Gastrocnemius medialis (tissue), 4 donors: ENCODE measurements at places on chromosomes 11 and 22. TPM values are rescaled to one million over a fixed set of nuclear protein-coding genes. Genes with fewer than 3 reads are reported as not detected.

- H3K27ac ChIP-seq, result no peak overlapping the region
- H3K4me3 ChIP-seq, result no peak overlapping the region
- no peak for DNase-seq
- H3K4me1 ChIP-seq, result no peaks in the 10 kb centered on the region
Measured at GRCh38 chr11:24572376-24572775, 75.5 kb downstream of the LUZP2 start.

DNA sequence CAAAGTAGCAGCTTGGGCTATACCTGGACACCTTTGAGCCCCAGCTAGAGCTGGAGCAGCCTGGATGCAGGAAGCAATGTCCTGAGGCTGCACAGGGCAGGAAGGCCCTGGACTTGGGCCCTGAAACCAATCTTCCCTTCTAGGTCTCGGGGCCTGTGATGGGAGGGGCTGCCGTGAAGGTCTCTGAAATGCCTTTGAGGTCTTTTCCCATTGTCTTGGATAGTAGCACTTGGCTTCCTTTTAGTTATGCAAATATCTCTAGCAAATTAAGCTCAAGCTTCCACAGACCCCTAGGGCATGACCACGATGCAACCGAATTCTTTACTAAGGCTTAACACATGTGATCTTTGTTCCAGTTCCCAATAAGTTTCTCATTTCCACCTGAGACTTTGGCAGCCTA is 40.0 kb downstream of the LINC01488 start:
- no peaks in the 10 kb centered on the region for H3K4me1 ChIP-seq
- no peak for DNase-seq

GRCh38 chr11:47979378-47980087 is 826 bp upstream of the PTPRJ start:
- peak overlapping the region; percentile 69 for H3K27ac ChIP-seq
- no peaks in the 10 kb centered on the region for H3K36me3 ChIP-seq
- peak overlapping the region; percentile 70 for H3K4me3 ChIP-seq
- DNase-seq, result peak; percentile 51
- peaks cover 3% of the 10 kb centered on the region for H3K27me3 ChIP-seq

DNA sequence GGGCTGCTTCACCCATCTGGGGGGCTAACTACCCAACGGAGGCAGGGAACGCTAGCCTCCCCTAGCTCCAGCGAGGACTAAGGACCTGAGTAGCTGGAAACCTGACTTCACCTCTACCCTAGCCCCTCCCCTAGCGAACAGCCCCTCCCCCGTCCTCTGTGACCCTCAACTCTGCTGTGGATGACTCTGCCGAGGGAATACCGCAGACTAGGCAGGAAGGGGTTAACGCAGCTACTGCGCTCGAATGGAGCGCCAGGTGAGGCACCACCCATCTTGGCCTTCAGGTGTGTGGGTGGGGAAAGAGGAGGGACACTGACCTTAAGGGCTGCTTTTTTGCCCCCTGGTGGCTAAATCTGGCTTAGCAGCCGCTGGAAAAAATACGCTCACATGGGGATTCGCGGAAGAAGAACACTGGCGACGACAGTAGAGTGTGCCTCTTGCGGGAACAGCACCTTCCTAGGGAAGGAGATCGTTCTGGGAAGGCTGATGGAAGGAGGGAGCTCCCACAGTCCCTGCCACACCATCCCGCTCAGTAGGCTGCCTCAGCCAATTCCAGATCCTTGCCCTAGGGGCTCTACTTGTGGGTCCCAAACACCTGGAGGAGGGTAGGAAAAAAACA is 4.5 kb upstream of the BCL9L start:
- peak overlapping the region; percentile 99 for H3K27ac ChIP-seq
- H3K4me1 ChIP-seq, result peaks cover 52% of the 10 kb centered on the region
- peak; percentile 70 for DNase-seq
- no peaks in the 10 kb centered on the region for H3K27me3 ChIP-seq

DNA sequence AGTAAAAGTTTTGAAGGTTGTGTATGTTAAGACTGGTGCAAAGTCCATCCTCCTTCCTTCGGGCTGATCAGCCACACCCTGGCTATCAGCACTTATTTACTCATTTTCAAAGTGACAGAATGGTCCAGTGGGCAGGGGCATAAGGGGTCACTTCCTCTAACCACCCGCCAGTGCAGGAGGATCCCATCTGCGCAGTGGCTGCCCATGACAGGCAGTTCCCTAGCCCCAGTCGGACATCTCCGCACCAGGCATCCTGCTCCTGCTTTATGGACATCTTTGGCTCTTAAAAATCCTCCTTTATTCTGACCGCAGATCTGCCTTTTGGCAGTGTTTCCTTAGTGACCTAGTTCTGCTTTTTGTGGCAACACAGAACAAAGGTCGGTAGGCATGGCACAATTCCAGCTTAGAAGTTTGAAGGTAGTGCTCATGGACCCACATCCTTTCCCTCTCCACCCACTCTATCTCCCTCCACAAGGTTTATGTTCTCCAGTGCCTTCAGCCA is 55.9 kb downstream of the BMAL1 start:
- H3K27me3 ChIP-seq, result no peaks in the 10 kb centered on the region
- no peaks in the 10 kb centered on the region for H3K36me3 ChIP-seq
- H3K4me1 ChIP-seq, result peaks cover 99% of the 10 kb centered on the region
- no peak overlapping the region for H3K4me3 ChIP-seq
- H3K27ac ChIP-seq, result peak overlapping the region; percentile 54
- no peak for DNase-seq

GGT5 gene
- total RNA-seq, result 8.8 TPM

GLYATL2 gene
- not detected for total RNA-seq

VPS37C gene
- 23.1 TPM for total RNA-seq

GRCh38 chr11:36123336-36124101 is 165.7 kb downstream of the COMMD9 start:
- peaks cover 5% of the 10 kb centered on the region for H3K4me1 ChIP-seq
- H3K36me3 ChIP-seq, result no peaks in the 10 kb centered on the region
- H3K4me3 ChIP-seq, result no peak overlapping the region
- no peak for DNase-seq

- no peaks in the 10 kb centered on the region for H3K36me3 ChIP-seq
- no peak for DNase-seq
- no peaks in the 10 kb centered on the region for H3K27me3 ChIP-seq
- no peak overlapping the region for H3K4me3 ChIP-seq
- no peak overlapping the region for H3K27ac ChIP-seq
Measured at GRCh38 chr11:12280838-12281565, 96.4 kb upstream of the PARVA start.

MOGAT2 gene
- total RNA-seq, result 0.49 TPM

TRIM48 gene
- total RNA-seq, result not detected

CSNK2A3 gene
- total RNA-seq, result 1.6 TPM

OR10D3 gene
- not detected for total RNA-seq

GRCh38 chr22:44186121-44186510 is 5.4 kb downstream of the PARVG start:
- no peak overlapping the region for H3K27ac ChIP-seq
- no peak for DNase-seq
- H3K36me3 ChIP-seq, result no peaks in the 10 kb centered on the region
- no peaks in the 10 kb centered on the region for H3K4me1 ChIP-seq
- H3K27me3 ChIP-seq, result peaks cover 5% of the 10 kb centered on the region
- no peak overlapping the region for H3K4me3 ChIP-seq

GRCh38 chr11:64303109-64304031 is 2.0 kb upstream of the ESRRA start:
- H3K4me3 ChIP-seq, result no peak overlapping the region
- H3K4me1 ChIP-seq, result peaks cover 35% of the 10 kb centered on the region
- DNase-seq, result no peak
- peaks cover 27% of the 10 kb centered on the region for H3K27me3 ChIP-seq

DNA sequence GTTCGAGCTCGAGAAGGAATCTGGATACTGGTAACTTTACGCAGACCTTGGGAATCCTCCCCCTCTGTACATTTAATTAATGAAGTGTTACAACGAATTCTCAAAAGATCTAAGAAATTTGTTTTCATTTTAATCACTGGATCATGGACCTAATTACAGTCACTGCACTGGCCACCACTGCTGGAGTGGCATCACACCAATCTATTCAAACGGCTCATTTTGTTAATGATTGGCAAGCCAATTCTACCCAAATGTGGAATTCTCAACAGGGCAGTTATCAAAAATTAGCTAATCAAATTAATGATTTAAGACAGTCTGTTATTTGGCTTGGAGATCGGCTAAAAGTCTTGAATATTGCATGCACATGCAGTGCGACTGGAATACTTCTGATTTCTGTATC is 30.1 kb upstream of the ALDH3B2 start:
- peaks cover 3% of the 10 kb centered on the region for H3K27me3 ChIP-seq
- no peaks in the 10 kb centered on the region for H3K4me1 ChIP-seq
- H3K4me3 ChIP-seq, result no peak overlapping the region
- no peak for DNase-seq

SCGB1C1 gene
- not detected for total RNA-seq

DNA sequence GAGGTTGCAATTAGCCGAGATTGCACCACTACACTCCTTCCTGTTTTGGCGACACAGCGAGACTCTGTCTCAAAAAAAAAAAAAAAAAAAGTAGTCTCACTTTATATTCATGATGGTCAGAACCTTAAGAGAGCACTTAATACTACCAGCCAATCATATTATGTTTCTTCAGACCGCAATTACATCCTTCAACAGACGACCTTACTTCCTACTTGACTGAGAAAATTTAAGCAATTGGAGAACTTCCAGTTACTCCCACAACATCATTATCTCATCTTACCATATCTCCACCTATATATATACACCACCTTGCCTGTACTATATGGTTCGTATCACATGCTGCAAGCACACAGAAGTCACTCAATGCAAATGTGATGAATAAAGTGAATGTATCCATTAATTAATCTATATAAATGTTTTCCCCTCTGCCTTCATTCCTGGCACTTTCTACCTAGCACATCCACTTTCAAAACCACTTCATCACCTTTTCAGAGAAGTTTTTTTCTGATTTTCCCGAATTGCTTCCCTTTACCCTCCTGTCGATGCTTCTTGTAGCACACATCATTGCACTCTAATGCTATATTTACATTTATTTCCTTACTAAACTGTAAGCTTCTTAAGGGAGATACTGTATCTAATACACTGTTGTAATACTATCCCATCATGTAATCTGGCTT is 13.8 kb downstream of the ATP5MG start:
- H3K27me3 ChIP-seq, result no peaks in the 10 kb centered on the region
- no peak overlapping the region for H3K4me3 ChIP-seq

DNA sequence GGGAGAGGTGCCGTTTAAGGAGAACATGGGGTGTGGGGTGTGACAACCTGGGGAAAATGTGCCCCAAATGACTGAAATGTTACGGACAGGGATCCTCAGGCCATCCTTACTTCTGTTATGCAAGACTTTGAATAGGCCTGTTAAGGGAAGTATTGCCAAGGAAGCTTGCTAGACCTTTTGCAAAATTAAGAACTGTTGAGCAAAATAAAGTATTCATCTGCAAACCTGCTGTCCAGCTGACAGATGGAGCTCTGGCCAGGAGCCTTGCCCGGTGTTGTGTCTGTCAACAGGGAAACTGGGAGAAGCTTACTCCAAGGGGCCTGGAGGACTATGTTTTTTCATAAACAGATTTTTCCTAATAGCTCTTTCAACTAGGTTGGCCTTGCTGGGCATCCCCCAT is 48.0 kb downstream of the FAT3 start:
- no peak overlapping the region for H3K4me3 ChIP-seq
- no peaks in the 10 kb centered on the region for H3K36me3 ChIP-seq
- no peaks in the 10 kb centered on the region for H3K27me3 ChIP-seq
- H3K4me1 ChIP-seq, result no peaks in the 10 kb centered on the region
- peak; percentile 65 for DNase-seq

DNA sequence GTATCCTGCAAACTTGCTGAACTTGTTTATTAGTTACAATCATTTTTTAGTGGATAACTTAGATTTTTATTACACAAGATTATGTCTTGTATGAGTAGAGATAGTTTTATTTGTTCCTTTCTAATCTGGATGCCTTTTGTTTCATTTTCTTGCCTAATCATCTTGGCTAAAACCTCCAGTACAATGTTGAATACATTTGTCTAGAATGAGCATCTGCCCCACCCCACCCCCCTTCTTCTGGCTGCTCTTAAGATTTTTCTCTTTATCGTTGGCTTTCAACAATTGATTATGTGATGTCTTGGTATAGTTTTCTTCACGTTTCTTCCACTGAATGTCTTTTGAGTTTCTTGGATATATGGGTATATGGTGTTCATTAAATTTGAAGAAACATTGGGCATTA is 37.3 kb upstream of the TUB start:
- H3K36me3 ChIP-seq, result no peaks in the 10 kb centered on the region
- no peak for DNase-seq
- no peaks in the 10 kb centered on the region for H3K27me3 ChIP-seq
- H3K27ac ChIP-seq, result no peak overlapping the region
- H3K4me3 ChIP-seq, result no peak overlapping the region

SORL1 gene
- total RNA-seq, result 0.78 TPM

GRCh38 chr11:128913806-128914205 is 22.6 kb downstream of the KCNJ5 start:
- H3K27me3 ChIP-seq, result no peaks in the 10 kb centered on the region
- no peak overlapping the region for H3K4me3 ChIP-seq
- H3K36me3 ChIP-seq, result no peaks in the 10 kb centered on the region

GRCh38 chr11:126544108-126545056 is 188.9 kb downstream of the ST3GAL4 start:
- no peak overlapping the region for H3K4me3 ChIP-seq
- H3K4me1 ChIP-seq, result no peaks in the 10 kb centered on the region
- no peaks in the 10 kb centered on the region for H3K36me3 ChIP-seq
- no peak for DNase-seq
- H3K27ac ChIP-seq, result no peak overlapping the region
- H3K27me3 ChIP-seq, result peaks cover 4% of the 10 kb centered on the region

GRCh38 chr11:62548545-62549335 is 2.1 kb upstream of the AHNAK start:
- H3K27me3 ChIP-seq, result no peaks in the 10 kb centered on the region
- peaks cover 63% of the 10 kb centered on the region for H3K4me1 ChIP-seq
- peak overlapping the region; percentile 99 for H3K27ac ChIP-seq
- DNase-seq, result no peak
- H3K4me3 ChIP-seq, result peak overlapping the region; percentile 94

DNA sequence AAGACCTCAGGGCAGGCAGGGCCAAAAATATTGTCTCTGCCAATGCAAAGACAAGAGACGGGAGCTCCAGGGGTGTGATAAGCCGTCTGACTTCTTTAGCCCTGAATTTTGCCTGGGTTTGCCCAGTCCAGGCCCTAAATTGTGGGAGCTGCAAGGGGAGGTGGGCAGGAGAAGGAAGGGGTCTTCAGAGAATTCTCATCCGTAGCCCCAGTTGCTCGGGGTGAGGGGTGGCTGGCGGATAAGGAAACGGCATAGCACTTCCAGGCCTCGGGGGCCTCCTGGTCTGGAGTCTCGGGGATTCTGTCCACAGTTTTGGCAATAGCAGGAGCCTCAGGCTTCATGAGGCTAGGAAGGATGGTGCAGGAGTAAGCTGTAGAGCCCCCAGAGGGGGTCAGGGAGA is 7.4 kb downstream of the CD5 start:
- no peaks in the 10 kb centered on the region for H3K27me3 ChIP-seq
- H3K27ac ChIP-seq, result no peak overlapping the region
- no peak overlapping the region for H3K4me3 ChIP-seq
- no peak for DNase-seq

- peaks cover 97% of the 10 kb centered on the region for H3K36me3 ChIP-seq
- H3K4me1 ChIP-seq, result no peaks in the 10 kb centered on the region
- DNase-seq, result no peak
- H3K27me3 ChIP-seq, result no peaks in the 10 kb centered on the region
- H3K4me3 ChIP-seq, result no peak overlapping the region
Measured at GRCh38 chr11:70415642-70416395, 17.5 kb downstream of the CTTN start.

SLC5A12 gene
- not detected for total RNA-seq

- no peak for DNase-seq
- H3K4me3 ChIP-seq, result no peak overlapping the region
- no peaks in the 10 kb centered on the region for H3K27me3 ChIP-seq
- H3K36me3 ChIP-seq, result no peaks in the 10 kb centered on the region
Measured at GRCh38 chr11:36249246-36249645, 40.0 kb downstream of the COMMD9 start.

- peaks cover 49% of the 10 kb centered on the region for H3K36me3 ChIP-seq
- H3K4me3 ChIP-seq, result no peak overlapping the region
- no peak overlapping the region for H3K27ac ChIP-seq
- H3K4me1 ChIP-seq, result no peaks in the 10 kb centered on the region
Measured at GRCh38 chr11:108278546-108278945, 55.7 kb downstream of the ATM start.
